Frontal cortex (tissue), 4 donors: ENCODE measurements at places on chromosomes 2 and 18. TPM values are rescaled to one million over a fixed set of nuclear protein-coding genes. Genes with fewer than 3 reads are reported as not detected.

DNA sequence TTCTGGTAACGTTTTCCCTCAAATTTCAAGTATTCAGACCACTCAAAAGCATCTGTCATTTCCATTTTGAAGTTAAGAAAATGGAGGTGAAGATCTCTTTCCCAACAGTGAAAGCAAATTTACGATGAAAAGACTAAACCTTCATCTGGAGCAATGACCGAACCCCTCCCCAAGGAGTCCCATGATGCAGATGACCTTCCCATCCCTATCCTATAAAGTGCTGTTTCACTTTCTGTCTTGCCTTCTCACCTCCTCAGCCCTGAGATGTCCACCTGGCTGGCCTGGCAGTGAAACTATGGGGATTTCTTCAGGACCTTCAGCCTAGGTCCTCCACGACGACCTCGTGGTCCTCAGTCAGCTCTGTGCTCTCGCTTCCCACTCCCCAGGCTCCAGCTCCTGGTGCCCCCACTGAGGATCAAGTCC lies 925 bp upstream of the NPC1 start:
- no peak for DNase-seq

GRCh38 chr2:135164431-135164830 lies 112.3 kb downstream of the RAB3GAP1 start:
- no peak for DNase-seq

DNA sequence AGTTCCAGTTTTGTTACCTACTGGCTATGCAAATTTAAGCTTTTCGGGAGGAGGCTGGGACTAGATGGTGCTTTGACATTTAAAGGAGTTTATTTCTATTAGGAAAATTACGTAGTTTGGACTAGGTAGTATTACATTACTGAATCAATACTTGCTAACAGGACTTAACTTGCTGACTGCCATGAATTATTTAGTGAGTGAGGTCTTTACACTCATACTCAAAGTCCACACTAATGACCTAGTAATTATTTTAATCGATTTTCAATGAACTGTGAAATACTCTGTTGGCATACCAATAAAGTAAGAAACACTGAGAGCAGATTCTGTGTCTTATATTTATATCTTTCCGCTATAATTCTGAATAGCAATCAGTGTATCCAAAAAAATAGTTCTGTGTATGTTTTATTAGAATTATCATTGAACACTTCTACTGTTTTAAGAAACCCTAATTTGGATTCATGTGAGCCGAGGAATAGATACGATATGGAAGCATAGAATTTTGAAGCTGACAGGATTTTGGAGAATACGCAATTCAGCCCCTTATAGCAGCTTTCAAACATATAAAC lies 55.0 kb downstream of the CHST9 start:
- no peak for DNase-seq

Gene C2orf78
- total RNA-seq: not detected

- peak; percentile 65 for DNase-seq
Observed at GRCh38 chr2:98385050-98385699, 38.9 kb downstream of the CNGA3 start.

Gene UGT1A8
- total RNA-seq: not detected

- DNase-seq: no peak
Observed at GRCh38 chr2:167132906-167133555, 244.8 kb downstream of the XIRP2 start.

Gene PFN4
- not detected for total RNA-seq

Gene SEMA4C
- total RNA-seq: 52.6 TPM

GRCh38 chr2:197360744-197361156 lies 50.2 kb upstream of the ANKRD44 start:
- DNase-seq: no peak

DNA sequence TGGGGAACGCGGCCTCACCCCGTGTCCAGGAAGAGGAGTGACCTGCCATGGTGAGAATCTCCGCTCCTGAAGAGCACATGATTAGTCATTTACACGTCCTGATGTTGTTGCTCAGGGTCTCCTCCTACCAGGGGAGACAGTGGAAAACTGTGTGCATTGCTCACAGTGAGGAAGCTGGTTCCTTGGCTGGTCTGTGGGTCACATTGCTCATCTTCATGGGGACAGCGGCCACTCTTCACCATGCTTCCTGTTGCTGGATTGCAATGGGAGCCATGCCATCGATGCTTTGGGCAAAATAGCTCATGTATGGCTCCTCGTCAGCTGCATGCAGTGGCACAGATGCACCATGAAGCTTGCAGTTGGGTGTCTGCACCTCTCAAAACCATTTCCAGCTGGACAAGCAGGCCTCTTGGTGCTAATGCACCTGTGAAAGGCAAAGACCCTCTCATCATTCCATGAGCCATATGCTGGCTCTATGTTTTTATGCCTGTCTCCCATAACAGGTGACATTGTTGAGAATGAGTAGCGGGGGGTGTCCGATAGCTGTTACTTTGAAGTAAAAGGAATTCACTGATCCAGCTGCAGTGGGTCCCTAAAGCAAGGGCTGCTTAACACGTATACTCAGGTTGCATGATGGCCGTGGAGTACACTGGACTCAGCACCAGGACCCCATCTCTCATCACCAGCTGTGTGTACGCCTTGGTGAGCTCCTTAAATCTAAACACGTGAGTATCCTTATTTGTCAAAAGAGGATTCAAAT lies 135.0 kb upstream of the ALKAL2 start:
- no peak for DNase-seq

DNA sequence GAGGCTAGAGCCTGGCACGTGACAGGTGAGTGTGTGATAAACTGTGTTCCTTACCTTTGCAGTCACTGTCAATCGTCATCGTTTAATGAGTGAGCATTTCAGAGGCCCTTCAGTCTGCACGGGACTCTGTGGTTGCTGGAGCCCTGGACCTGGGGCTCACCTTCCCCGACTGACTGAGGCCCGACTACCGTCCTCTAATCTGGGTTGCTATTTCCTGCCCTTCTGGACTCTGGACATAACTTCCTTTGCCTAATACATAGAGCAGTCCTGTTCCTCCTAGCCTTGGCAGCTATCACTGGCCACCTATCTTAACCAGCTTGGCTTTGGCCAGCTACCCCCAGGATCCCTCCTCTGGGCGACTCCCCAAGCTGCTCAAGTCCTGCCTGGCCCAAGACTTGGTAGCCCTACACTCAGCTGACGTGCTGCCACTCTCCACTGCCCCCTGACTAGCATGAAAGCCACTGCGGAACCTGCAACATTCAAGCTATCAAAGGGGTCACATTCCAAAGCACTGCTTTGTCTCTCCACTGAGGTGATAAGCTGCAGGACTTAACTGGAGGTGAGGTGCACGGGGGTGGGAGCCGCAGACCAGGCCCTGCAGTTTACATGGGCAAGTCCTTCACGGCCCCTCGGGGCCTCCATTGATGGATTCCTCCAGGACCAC lies 11.1 kb upstream of the RAB17 start:
- no peak for DNase-seq

DNA sequence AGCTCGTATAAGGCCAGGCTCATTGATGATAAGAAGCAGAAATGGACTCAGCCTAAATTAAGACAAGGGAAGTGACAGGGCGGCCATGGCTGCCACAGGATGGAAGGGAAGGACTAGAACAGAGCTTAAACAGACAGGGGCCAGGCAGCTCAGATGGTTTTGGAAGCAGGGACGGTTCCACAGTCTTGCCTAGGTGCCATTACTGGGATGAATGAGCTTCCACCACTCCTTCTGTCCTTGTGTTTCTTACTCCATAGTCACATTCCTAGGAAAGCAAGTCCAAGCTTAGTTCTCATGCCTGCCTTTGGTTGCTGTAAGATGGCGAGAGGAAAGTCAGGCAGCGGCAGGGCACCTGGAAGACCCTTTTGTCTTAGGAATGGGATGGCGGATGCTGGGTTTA lies 11.9 kb downstream of the GNLY start:
- DNase-seq: no peak

- no peak for DNase-seq
Observed at GRCh38 chr18:26268454-26268853, 42.2 kb downstream of the TAF4B start.

GRCh38 chr2:176501617-176502016 lies 232.4 kb downstream of the MTX2 start:
- DNase-seq: no peak

GRCh38 chr2:133508546-133509165 lies 59.6 kb downstream of the NCKAP5 start:
- DNase-seq: no peak

- DNase-seq: no peak
Observed at GRCh38 chr2:69255760-69256159, 131.3 kb downstream of the GFPT1 start.

DNA sequence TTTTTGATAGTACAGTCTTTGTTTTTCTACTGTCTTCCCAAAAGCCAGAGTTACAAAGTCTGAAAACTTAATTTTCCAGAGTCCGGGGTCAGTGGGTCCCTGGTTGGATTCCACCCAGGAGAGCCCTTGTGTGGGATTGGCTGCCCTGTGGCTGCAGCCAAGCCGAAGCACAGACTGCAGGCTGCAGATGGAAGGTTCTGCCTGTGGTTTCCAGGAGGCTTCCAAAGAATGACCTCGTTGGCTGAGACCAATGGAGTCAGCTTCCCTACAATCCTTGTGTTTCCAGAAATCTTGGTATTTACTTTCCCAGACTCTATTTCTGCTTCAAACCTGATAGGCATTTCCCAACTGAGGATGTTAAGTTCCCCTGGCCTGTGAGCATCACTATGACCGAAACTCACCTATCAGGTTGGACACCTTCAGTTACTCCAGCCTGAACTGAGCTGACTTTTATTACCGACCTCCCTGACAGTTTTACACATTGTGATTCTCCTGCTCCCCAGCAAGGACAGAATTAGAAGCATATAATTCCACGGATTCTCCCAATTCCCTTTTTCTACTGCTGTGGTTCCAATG lies 117.5 kb upstream of the CCDC68 start:
- DNase-seq: no peak

- DNase-seq: no peak
Observed at GRCh38 chr18:46257366-46257765, 153.2 kb downstream of the HAUS1 start.

- no peak for DNase-seq
Observed at GRCh38 chr18:77870199-77870598, 620.6 kb downstream of the GALR1 start.

Gene CTIF
- total RNA-seq: 42.0 TPM

DNA sequence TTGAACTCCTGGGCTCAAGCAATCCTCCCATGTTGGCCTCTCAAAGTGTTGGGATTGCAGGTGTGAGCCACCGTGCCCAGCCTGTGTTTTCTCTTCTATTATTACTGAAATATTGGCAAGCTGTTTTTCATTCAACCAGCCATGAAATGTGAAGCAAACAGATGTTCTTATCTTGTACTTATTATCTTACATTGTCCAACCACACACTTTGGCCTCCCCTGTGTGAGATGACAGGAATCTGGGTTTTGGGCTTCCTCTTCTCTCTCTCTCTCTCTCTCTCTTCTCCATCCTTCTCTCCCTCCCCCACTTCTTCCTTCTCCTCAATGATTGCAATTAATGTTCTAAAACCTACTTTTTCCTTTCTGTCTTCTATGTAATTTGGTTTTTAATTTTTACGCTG lies 33.1 kb downstream of the RAMP1 start:
- DNase-seq: no peak

Gene PTH2R
- total RNA-seq: 3.3 TPM

- DNase-seq: no peak
Observed at GRCh38 chr2:99600981-99601651, 111.3 kb upstream of the REV1 start.

Gene EFHD1
- 0.82 TPM for total RNA-seq
